ENCODE measurements at places on chromosomes 2 and 18.

GRCh38 chr2:102788885-102789260 lies 27.0 kb downstream of the TMEM182 start:
- no peak for DNase-seq

DNA sequence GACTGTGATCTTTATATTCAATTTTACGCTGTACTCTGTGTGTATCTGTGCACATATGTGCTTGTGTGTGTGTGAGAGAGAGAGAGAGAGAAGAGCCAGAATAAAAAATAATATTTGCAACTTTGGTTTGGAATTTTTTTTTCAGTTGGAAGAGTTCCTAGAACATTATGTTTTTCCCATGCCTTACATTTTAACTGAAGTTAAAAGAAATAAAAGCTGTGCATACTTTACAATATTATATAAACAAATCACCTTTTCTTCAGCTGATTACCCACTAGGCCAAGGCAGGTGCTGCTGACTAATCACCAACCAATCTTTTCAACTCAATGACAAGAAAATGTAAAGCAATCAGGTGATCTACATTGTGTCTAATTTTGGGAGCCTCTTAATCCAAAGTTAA lies 366.3 kb downstream of the NYAP2 start:
- no peak for DNase-seq

- DNase-seq: no peak
Measured at GRCh38 chr2:103135679-103136078, 373.8 kb downstream of the TMEM182 start.

GRCh38 chr2:85733121-85733960 lies 20.4 kb upstream of the ATOH8 start:
- DNase-seq: no peak

GRCh38 chr2:196534495-196534894 lies 105.0 kb upstream of the CCDC150 start:
- DNase-seq: no peak

GRCh38 chr18:50266248-50266704 lies at the start of gene CFAP53:
CFAP53 (minus strand) TSS chr18:50266495; CDS start chr18:50266404, 91 bp downstream.
- peak; percentile 64 for DNase-seq

DNA sequence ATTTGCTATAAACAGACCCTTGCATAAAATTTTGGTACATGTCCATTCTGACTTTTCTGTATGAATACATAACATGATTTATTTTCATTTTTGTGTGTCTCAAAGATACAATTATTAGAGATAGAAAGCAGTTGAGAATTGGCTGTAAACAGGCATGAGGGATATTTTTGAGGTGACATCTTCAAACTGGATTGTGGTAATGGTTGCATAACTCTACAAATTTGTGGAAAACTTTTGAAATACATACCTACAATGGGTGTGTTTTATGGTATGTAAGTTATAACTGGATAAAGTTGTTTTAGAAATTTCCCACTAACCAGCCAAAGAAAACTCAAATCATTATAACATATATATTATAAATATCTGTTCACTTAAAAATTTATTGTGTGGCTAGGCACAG lies 39.6 kb downstream of the GREB1L start:
- DNase-seq: no peak

DNA sequence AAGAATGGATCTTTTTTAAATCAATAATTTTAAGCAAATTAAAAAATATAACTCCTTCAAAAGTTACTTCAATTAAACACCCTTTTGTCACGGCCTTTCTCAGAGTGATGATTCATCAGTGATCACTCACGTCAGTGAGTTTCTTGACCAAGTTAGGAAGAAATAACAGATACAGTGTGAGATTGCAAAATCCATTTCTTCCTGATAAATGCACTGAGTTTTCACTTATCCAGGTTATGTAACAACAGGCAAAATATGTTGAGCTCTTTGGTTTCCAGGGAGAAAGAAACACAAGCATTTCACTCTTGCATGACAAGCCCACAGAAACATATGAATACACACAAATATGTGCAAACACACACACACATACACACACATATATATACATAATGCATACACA lies 195.9 kb upstream of the CYRIA start:
- DNase-seq: peak; percentile 17

DNA sequence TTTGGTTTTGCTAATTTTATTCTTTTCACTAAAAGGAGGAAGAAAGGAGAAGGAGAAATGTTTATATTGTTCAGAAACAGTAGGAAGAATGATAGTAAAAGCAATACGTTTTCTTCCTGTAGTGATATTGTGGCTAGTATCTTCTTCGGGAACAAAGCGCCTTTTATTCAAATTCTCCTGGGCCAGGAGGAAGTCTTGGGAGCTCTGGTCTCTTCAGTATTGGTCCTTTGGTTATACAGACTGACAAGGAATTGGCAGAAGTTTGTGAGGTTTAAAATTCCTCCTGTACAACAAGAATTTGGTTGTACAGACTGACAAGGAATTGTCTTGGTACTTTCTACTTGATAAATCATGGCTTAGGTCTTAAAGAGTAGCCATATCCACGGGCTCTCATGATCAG lies 9.9 kb downstream of the GIGYF2 start:
- no peak for DNase-seq

- DNase-seq: no peak
Measured at GRCh38 chr2:218745559-218746469, 35.2 kb downstream of the TTLL4 start.

DNA sequence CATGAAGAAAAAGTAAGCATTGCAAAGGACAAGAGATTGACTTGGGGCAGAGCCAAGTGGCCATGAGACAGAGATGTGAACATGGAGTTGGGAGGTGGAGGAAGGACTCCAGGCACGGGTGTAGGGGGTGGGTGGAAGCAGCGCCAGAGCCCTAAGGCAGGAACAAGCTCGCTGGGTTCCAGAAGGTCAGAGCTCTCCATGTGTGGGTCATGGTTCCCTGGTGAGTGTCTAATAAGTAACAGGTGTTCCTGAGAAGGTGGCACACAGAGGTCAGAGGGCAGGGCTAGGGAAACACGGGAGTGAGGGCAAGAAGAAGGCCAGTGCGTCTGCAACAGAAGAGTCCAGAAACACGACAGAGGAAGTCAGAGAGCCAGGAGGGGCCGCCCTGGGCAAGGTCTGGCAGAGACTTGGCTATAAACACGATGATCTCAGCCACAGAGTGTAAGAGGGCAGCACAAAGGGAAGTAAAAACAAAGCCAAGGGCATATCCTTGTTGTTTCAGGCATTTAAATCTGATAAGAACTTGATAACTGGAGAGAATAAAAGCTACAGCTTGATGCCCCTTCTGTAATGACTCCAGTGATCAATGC lies 260.8 kb downstream of the TGIF1 start:
- DNase-seq: no peak

- DNase-seq: no peak
Measured at GRCh38 chr2:241445426-241445825, 63.0 kb downstream of the STK25 start.

DNA sequence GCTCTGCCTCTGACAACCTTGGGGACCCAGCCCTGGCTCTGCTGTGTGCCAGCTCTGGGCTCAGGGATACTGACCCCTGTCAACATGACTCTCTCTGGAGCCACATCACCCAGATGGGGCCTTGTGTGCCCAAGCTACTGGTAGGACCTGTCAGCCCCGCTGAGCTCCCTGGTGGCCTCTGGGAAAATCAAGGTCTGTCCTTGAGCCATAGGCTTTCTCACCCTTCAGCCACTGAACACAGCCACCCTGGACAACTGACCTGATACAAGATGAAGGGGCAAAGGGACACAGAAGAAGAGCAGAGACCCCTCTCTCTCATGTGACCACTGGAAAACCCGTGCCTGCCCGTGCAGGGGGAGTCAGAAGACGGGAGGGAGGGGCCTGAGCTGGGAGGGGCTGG lies 7.8 kb downstream of the CCDC74A start:
- no peak for DNase-seq

GRCh38 chr2:18703555-18703954 lies 114.2 kb upstream of the NT5C1B start:
- no peak for DNase-seq

GRCh38 chr2:148982282-148982681 lies 56.2 kb upstream of the LYPD6B start:
- no peak for DNase-seq

- DNase-seq: no peak
Measured at GRCh38 chr2:105959357-105959756, 214.6 kb downstream of the NCK2 start.

GRCh38 chr2:233365861-233366520 lies 11.7 kb downstream of the DGKD start:
- DNase-seq: no peak

DNA sequence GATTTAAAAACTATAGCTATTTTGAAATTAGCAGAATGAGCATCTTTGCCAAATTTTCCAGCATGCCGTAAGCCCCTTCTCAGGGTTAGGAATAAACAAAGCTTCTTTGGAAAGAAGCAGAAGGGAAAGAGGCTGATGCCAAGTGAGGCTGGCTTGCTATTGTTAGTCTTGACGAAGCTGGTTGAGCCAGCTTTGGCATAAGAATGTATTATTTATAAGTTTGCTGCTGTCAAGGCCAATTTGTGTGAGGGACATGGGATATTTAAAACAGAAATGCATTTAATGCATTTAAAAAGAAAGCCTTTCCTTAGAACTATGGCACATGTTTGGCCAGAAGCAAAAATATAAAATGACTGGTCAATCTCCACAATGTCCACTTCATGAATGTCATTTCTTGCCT lies 52.5 kb upstream of the TTN start:
- no peak for DNase-seq

DNA sequence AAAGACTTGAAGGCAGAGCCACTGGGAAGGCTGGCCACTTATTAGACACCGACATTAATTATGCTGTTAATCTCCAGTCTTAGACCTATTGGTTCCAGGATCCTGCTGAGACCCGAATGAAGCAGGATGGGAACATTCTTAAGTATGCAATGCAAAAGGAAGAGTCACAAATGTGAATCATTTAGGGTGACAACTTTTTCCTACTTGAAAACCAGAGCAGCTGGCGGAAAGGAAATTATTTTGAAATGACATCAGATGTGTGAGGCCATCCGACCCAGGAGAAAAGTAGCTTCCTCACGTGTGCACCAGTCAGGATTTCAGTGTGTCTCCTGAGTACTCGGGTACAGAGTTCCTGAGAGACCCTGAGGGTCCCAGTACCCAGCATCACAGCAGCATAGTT lies 222.9 kb upstream of the NCKAP5 start:
- DNase-seq: peak; percentile 58

GRCh38 chr18:48949050-48949605 lies 1.6 kb downstream of the SMAD7 start:
- no peak for DNase-seq

GRCh38 chr2:143694335-143694734 lies 565.1 kb downstream of the ARHGAP15 start:
- no peak for DNase-seq

- no peak for DNase-seq
Measured at GRCh38 chr2:109446278-109447131, 167.3 kb downstream of the SEPTIN10 start.

DNA sequence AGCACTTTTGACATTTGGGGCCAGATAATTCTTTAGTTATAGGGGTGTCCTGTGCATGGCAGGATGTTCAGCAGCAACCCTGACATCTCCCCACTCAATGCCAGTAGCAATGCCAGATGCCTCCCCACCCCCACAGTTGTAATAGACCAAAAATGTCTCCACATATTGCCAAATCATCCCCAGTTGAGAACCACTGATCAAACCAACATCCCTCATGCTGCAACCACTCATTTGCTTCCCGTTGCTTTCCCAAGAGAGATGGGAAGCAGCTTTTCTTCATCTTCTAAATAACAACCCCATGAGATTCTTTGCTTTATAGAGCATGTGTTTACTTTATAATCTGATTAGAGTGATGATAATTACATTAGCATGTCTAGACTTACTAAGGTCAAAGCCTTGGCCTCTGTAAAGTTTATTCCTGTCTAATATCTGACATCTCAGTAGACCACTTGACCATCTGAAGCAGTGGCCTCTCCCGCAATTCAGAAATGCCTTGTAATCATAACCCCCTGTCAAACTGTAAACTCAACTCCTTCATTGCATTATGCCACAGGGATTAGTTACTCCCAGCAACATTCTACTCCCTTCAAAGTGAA lies 28.7 kb upstream of the C1D start:
- DNase-seq: no peak

- DNase-seq: peak; percentile 19
Measured at GRCh38 chr2:64766841-64767669, 113.3 kb upstream of the SERTAD2 start.

DNA sequence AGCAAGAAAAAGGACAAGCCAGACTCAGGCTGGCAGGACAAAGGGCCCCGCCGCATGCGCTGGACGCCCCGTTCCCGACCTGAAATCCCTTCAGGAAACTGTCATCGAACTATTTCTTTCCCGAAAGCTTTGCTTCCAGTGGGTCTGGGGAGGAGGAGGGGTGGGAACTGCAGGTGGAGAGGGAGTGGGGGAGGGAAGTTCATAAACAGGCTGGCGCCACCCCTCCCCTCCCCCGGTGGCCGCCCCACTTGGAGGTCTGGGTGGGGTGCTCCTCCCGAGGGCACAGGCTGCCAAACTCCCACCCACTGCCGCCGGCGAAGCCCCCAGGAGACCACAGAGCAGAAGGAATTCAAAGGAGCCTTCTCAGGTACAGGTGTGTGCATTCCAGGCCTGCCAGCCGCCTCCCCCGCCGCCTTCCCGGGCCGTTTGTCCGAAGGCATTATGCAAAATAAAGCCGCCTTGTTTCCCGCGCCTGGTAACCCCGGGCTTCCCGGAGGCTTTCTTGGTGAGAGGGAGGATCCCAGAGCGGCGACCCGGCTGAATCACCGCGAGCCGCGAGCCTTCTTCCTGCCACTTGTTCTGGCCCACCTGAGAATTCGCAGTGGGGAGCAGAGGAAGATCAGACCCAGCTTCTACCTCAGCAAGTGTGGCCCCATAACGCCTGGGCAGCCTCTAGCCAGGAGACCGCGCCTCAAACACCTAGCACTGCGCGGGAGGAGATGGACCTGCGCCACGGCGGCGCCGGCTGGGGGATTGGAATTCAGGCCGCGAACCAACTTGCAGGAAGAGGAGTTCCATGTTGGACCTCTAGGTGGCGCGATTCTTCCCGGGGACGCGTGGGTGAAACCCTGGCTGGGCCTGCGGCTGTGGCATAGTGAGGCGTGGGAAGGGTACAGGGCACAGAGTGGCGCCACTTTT lies 101.9 kb downstream of the FOXI3 start:
- DNase-seq: no peak

GRCh38 chr2:161170958-161171932 lies 11.0 kb downstream of the TANK start:
- DNase-seq: no peak

DNA sequence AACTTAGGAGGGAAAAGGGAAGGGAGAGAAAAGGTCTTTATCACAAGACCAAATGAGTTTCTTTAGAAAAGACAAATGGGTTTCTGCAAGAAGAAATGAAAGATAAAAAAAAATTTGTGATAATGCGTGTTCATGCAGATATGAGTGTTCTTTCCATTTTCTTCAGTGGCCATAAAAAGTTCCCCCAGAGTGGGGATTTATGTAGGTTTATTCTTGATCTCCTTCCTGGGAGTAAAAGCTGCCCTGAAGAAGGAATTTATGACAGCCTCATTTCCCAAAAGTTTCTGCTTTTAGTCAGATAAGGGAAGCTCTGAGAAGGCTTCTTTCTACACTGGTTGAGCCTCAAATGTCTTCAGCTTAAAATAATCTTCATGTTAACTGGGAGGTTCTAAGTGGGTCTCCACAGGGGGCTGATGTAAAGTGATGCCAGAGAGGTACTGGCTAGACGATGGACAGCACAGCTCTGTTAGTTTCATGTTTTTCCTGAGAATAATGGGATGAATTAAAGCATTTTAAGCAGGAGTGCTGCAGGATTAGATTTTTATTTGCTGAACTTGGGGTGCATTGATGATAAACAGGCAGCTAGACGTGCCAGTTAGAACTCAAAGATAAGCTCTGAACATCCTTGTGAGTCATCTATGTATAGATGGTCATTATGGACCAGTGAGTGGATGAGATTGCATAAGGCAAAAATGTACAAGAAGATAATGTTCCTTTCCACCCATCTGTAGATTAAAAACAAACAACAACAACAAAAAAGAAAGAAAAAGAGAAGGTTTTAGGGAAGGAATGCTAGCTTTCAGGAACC lies 99.4 kb upstream of the MSH2 start:
- DNase-seq: no peak
